Foreskin fibroblast (primary cell): ENCODE measurements at places on chromosomes 11 and 22.

GRCh38 chr11:124119103-124119502, 3.9 kb downstream of the VWA5A start:
- DNase-seq = no peak

DNA sequence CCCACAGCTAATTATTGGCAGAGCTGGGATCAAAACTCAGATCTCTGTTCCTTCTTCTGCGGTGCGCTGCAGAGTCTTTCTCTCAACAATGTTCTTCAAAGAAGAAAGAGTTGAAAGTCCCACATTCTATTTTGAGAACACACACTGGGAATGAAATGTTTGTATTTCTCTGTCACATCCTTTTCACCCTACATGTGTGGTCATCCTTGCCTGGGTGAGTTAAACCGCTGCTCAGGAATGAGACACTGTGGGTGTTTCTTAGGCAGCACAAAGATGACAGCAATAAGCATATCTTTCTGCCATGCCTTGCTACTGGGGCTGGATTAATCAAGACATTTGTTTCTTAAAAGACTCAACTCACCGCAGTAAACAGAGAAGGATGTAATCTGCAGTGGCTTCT, 222.6 kb downstream of the LARGE1 start:
- DNase-seq = no peak

DNA sequence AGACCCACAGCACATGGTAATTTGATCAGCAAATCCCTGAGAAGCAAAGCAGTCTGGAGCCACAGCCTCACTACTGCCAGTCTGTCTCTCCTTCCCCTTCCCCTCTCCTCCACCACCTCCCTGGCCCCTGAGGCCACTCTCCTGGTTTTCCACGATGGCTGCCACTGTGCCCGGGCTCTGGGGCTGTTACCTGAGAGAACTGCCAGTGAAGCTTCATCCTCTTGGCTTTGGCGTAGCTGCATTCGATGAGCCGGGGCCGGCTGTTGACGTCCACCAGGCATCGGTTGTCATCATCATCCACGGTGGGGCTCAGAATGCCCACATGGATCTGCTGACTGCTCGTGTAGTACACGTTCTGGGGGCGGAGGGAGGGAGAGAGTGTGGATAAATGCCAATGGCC, 60.2 kb downstream of the CSNK2A3 start:
- no peak for DNase-seq

DNA sequence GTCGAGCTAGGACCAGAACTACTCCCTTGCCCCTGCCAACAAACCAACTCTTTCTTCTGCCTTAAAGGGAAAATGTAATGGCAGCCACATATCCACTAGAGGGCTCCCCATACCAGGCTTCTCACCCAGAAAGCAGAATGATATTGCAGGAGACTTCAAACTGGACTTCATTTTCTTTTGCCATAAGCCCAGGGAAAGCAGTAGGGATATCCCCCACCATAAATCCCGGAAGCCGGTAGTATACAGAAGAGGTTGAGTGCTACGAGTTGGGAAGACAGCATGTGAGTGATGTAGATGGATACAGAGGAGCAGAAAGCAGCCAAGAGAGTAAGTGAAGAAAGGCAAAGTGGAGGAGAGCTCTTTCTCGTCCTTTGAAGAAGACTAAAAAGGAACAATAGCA, 12.1 kb downstream of the PLAAT5 start:
- peak; percentile 50 for DNase-seq
